Mammary epithelial cell (primary cell): ENCODE measurements at places on chromosomes 5 and 9. TPM values are rescaled to one million over a fixed set of nuclear protein-coding genes. Genes with fewer than 3 reads are reported as not detected.

The SLC36A2 gene
- total RNA-seq = not detected in 2 replicates

The MAMDC2 gene
- total RNA-seq = 33.5 TPM

- no peak for DNase-seq
These were observed 180.8 kb downstream of the TMEM232 start for GRCh38 chr5:110545716-110546115.

GRCh38 chr9:93588641-93589609 lies 12.5 kb downstream of the PHF2 start:
- DNase-seq = no peak

GRCh38 chr9:96540106-96540505 lies 79.5 kb downstream of the CDC14B start:
- no peak for DNase-seq

- no peak for DNase-seq
These were observed 181.9 kb downstream of the ZNF462 start for GRCh38 chr9:107044872-107045271.

GRCh38 chr5:158937381-158937952 lies 162.2 kb downstream of the EBF1 start:
- DNase-seq = no peak
